Stimulated activated CD8-positive, alpha-beta memory T cell treated with anti-CD3 and anti-CD28 coated beads, Interleukin-7, amount 100 ng/mL, for 1 hour (primary cell): ENCODE measurements at places on chromosomes 13 and 19.

- DNase-seq, result no peak
Observed at GRCh38 chr13:101945435-101945834, 456.4 kb downstream of the FGF14 start.

GRCh38 chr13:77338961-77339401 lies 12.1 kb upstream of the MYCBP2 start:
- no peak for DNase-seq

- no peak for DNase-seq
Observed at GRCh38 chr19:11563532-11563931, 4.5 kb upstream of the ELOF1 start.

DNA sequence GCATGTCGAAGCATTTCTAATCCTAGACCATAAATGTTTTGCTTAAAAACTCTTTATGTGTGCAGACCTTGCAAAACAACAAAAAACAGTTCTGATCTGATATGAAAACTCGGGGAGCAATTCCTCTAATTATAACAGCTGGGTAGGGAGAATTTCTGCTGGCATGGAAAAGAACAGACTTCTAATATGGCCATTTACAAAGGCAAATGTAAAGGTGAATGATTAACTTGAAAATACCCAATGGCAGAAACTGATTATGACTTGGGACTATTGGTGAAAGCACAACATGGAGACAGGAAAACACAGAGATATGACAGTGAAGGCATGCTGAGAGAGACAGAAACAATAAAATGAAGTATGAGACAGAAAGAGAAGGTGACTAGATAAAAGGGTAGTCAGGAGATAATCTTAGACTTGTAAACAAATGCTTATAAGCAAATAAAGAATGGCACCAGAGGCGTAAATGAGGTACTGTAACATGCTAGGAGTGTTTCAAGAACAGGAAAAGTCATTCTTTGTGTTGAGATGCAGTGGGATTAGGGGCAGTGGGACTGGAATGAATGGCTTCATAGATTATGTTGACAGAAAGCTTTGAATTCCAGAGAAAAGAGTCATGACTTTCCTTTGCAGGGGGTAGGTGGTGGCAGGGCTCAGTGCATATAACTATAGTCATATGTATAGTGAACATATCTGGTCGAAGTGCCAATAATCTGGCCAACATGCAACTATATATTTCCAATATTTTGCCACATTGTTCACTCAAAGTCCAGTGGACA lies 393.0 kb downstream of the ITGBL1 start:
- no peak for DNase-seq

- DNase-seq, result no peak
Observed at GRCh38 chr13:28489524-28489931, 5.4 kb downstream of the FLT1 start.

GRCh38 chr13:101536079-101536478 lies 83.6 kb downstream of the ITGBL1 start:
- DNase-seq, result no peak

GRCh38 chr13:109166804-109167203 lies 537.4 kb downstream of the MYO16 start:
- DNase-seq, result no peak

DNA sequence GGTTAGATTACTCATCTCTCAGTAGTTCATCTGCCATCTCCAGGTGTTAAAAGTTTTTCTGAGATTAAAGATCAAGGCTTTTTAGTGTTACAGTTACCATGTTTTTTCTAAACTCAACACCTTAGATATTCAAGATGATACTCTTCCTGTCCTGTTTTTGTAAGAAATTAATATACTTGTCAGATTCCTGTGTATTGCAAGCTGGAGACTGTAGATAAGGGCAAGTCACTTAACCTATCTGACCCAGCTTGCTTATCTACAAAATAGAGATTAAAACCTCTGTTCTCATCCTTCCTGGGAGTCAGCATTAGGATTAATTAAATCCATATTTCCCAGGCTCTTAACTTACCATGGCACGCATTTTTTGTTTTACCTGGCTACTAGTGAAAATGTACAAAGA lies 25.2 kb downstream of the SUGT1 start:
- no peak for DNase-seq
